ENCODE measurements at places on chromosomes 7 and 10.

- DNase-seq, result no peak
Measured at GRCh38 chr10:117476716-117477115, 65.8 kb upstream of the EMX2 start.

DNA sequence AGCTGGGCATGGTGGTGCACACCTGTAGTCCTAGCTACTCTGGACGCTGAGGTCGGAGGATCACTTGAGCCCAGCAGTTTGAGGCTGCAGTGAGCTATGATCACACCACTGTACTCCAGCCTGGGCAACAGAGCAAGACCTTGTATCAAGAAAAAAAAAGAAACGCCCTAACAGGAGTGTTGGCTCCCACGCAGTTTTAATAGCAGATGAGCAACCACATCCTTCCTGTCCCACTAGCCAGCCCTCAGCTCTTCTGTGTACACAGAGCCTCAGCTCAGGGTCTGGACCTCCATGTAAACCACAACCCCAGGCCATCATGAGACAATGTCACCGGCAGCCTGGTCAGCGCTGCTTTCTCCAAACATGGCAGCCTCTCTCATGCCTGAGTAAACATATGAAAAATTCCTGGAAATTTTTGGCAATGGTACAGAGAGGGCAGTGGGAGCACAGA lies 108.2 kb downstream of the PIP4K2A start:
- peak; percentile 38 for DNase-seq

DNA sequence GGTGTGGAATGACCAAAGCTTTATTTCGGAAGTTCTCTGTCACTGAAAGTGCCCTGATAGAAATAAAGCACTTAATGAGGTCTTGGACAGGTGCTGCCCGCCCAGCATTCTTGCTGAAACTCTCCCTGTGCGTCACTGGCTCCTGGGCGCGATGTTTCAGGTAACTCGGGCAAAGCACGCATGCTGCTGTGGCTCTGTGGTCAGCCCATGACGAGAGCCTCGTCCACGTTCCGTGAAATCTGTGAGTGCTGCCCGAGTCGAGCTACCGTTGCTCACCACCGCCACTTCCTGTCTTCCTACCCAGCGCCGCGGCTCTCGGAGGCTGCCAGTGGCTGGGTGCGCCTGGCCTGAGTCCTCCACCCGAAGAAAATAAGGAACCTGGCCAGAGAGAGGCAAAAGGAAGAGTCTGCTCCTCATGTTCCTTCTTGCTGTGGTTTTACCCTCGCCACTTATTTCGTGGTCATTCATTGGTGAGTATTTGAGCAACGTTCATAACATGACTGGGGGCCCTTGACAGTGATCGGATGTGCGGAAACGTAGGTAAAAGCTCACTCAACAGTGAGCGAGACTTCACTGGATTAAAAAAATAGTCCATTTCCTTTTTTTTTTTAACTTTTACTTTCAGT lies 95.5 kb downstream of the MAP3K8 start:
- peak; percentile 73 for DNase-seq

DNA sequence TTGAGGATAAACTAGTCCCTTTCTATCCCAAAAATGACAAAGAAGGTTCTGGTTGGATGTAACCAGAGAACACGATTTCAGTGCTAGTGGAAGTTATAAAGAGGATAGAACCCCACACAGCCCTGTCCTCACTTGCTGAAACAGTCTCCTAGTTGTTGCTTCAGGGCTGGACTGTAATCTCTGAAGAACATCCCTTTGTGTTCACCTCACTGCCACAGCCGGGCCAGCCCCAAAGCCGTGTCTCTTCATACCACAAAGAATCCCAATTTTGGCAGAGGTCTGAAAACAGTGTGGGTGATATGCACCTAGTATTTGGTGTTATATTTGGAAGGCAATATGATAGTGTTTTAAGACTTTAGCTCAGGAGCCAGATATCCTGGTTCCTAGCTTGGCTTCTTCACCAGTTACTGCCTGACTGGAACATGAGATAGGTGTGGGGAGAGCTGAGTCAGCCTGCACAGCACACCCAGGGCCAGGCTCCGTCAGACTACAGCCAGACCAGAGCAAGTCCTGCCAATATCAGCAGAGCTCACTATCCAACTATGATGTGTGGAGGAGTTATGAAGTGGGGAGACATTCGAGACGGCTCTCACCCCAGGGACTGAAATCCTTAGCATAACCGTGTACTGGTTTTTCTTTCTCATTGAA lies 21.2 kb downstream of the CYP3A4 start:
- no peak for DNase-seq

- no peak for DNase-seq
Measured at GRCh38 chr7:68813551-68814080, 784.7 kb upstream of the AUTS2 start.

DNA sequence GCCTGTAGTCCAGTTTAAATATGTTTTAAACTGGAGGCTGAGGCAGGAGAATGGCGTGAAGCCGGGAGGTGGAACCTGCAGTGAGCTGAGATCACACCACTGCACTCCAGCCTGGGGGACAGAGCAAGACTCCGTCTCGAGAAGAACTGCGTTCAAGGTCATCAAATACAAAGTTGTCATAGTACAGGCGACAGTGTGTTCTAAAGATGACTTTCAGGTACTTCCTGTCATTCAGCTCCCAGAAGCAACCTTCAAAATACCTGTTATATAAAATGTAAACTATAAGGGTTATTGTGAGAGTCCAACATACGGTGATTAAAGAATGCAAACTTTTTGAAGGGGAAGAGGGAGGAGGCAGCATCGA lies 8.7 kb downstream of the MPP7 start:
- no peak for DNase-seq

DNA sequence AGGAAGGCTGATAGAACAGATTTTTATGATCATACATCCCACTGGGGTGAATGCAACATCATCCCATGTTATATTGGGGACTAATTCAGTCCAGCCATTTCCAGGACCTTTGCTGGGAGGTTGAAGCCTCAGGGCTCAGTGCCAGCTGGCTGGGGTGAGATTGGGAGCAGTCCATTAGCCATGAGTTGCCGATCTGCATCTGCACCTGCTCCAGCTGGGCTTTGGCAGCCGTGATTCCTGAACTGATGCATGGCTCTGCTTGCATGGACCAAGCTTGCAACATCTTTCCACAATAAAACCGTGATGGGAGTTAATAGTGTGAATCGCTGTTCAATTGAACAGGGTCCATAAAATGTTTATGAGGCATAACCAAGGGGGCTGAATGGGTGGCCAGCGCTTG lies 346.9 kb downstream of the TYW1 start:
- DNase-seq, result no peak

DNA sequence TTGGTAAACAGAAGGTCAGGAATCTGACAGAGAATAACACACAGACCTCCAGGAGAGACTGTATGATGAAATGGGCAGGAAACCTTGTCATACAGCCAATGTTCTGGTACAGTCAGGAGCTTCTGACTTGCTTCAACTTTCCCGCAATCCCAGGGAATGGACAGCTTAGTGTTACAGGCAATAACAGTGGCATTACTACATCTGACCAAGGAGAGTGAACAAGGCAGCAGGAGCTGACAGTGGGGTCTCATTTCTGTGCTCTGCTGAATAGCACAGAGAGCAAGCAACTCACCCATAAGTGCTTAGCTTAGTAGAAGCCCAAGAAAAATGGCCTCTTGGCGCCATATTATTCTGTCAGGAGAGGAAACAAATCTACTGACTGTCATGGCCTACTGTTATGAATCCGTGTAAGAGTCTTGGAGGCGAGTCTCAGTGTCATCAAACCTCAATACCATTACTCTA lies 186.2 kb upstream of the MTPN start:
- DNase-seq, result no peak

GRCh38 chr10:91206427-91206826 lies 14.0 kb upstream of the PCGF5 start:
- DNase-seq, result no peak

GRCh38 chr10:74977913-74978847 lies 133.3 kb upstream of the SAMD8 start:
- peak; percentile 6 for DNase-seq

Measured in effector memory CD4-positive, alpha-beta T cell (primary cell).